Daoy (cell line): ENCODE measurements at places on chromosomes 16 and 17. TPM values are rescaled to one million over a fixed set of nuclear protein-coding genes. Genes with fewer than 3 reads are reported as not detected.

DNA sequence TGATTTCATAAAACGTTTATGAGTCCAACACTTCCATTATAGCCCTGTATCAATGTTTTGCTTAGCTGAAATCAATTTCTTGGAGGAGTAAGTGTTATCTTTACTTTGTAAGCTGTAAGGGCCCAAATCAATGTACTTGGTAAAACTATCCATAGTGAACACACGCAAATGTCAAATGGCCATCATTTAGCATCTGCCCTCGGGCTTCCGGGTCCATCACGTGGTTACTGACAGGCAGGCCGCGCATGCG, 687 bp upstream of the NARF start:
- no peak for DNase-seq

MAPT gene
- total RNA-seq: 0.06 and 0.36 TPM in 2 replicates

GRCh38 chr16:3573146-3573815, 3.9 kb downstream of the NLRC3 start:
- no peak for DNase-seq

EEF2K gene
- total RNA-seq: 7.3 and 7.9 TPM in 2 replicates

ZSCAN10 gene
- not detected in 2 replicates for total RNA-seq

DHRS7C gene
- total RNA-seq: not detected in 2 replicates

CYTH1 gene
- total RNA-seq: 85.9 and 91.4 TPM in 2 replicates

PRRT2 gene
- 0.29 TPM in 1 of 2 replicates, not detected in the other for total RNA-seq

AOC3 gene
- 0.06 and 0.11 TPM in 2 replicates for total RNA-seq

DNA sequence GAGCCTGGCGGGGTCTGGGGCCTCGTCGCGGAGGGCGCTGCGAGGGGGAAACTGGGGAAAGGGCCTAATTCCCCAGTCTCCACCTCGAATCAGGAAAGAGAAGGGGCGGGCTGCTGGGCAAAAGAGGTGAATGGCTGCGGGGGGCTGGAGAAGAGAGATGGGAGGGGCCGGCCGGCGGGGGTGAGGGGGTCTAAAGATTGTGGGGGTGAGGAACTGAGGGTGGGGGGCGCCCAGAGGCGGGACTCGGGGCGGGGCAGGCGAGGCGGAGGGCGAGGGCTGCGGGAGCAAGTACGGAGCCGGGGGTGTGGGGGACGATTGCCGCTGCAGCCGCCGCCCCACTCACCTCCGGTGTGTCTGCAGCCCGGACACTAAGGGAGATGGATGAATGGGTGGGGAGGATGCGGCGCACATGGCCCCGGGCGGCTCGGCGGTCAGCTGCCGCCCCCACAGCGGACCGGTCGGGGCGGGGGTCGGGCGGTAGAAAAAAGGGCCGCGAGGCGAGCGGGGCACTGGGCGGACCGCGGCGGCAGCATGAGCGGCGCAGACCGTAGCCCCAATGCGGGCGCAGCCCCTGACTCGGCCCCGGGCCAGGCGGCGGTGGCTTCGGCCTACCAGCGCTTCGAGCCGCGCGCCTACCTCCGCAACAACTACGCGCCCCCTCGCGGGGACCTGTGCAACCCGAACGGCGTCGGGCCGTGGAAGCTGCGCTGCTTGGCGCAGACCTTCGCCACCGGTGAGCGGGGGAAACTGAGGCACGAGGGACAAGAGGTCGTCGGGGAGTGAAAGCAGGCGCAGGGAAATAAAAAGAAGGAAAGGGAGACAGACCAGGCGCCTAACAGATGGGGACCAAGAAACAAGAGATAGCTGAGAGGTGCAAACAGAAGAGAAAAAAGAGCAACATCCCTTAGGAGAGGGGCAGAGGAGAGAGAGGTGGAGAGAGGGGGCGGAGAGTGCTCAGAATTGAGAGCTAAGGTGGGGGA, at the start of gene PNMT:
Gene PNMT (plus strand): TSS at position 509 of the 980 bp plus-strand sequence. CDS start 23 bp downstream, at position 532.
- peak; percentile 67 for DNase-seq

DNA sequence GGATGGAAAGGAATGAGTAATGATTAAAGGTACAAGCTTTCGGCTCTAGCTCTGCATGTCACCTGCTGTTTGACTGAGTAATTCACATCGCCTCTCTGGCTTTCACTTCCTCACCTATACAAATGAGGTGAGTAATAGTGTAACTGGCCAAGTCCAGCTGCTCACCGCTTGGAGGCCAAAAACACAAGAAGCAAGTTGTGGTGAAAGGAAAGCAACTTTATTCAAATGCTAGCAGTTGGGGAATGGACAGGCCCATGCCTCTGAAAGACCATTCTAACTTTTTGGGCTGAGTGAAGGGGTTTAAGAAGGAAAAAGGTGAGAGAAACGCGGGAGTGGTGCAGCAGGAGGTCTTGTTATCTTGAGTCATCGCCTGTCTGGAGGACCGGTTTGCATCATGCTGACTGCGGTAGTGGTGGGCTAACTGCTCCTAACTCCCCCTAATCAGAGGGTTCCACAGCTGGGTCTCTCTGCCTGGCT, 45.7 kb upstream of the CSNK2A2 start:
- DNase-seq: peak; percentile 9

C16orf92 gene
- total RNA-seq: not detected in 2 replicates
